Stimulated activated CD8-positive, alpha-beta memory T cell treated with anti-CD3 and anti-CD28 coated beads, Interleukin-4, amount 100 ng/mL, for 1 hour (primary cell): ENCODE measurements at places on chromosomes 2 and 18.

- DNase-seq = no peak
Measured at GRCh38 chr2:113233593-113234550, 44.8 kb downstream of the PAX8 start.

GRCh38 chr2:136310005-136310495 is 192.1 kb upstream of the CXCR4 start:
- DNase-seq = no peak

- no peak for DNase-seq
Measured at GRCh38 chr2:138476940-138477339, 24.6 kb upstream of the SPOPL start.

GRCh38 chr2:67281101-67281500 is 116.0 kb upstream of the ETAA1 start:
- DNase-seq = no peak

GRCh38 chr2:186693446-186693832 is 421 bp upstream of the FAM171B start:
- DNase-seq = no peak

GRCh38 chr18:55324166-55324565 is 263.8 kb downstream of the TCF4 start:
- DNase-seq = no peak

GRCh38 chr2:237483018-237483731 is 3.9 kb upstream of the MLPH start:
- DNase-seq = no peak

DNA sequence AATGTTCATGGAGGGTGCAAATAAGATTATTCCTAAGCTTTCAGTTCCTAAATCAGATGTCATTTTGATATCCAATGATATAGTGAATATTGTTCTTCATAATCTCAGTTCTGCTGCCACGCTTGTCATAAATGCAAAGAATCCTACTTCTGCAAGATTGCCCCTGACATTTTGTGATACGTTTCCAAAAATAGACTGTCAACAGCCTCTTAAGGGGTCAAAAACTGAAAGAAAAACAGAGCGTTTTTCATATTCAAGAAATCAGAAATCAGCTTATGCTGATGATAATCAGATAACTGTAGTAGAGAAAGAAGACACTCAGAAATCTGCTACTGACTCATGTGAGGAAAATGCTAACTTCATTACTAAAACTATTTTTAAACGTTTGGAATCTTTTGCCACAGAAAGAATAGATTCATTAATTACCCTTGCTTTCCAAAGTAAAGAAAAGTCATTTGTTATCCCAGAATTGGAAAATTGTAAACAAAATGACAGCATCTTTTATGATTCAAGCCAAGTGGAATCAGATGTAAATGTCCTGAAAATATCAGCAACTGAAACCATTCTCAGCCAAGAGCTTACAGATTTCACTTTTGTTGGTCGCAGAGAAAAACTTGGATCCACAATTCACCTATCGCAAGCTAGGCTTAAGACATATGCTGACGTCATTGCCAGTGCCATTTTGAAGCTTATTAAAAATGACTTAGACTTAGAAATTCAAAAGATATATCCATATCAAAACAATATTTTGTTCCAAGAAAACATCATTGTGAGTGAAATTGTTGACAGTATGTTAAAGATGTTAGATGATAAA is 55.1 kb downstream of the FSIP2 start:
- no peak for DNase-seq

DNA sequence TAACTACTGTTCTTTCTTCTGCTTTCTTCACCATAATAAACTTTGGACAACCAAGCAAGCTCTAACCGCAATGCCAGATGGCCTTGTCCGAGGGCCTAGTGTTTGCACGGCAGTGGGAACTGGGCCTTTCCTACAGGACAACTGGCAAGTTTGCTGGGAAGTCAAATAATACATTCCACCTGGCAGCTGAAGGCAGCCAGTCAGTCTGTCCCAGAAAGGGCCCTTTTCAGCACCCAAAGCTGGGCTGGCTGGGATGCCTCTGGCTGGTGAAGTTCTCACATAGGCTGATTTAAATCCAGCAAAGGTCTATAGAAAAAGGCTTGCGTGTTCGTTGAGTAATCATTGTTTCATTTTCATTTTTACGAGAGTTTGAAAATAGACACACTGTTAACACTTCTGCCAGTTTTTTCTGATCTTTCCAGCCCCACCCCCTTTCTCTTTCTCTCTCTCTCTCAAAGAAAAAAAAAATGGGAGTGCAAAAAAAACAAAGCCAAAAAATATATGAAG is 110.0 kb upstream of the EPAS1 start:
- no peak for DNase-seq

GRCh38 chr2:3754280-3754679 is 50.9 kb downstream of the DCDC2C start:
- DNase-seq = no peak
